Activated CD4-positive, alpha-beta T cell treated with anti-CD3 and anti-CD28 coated beads, Interleukin-2, Interleukin-6, amounts not matched to agents 100 ng/mL and 50 ng/mL, durations not matched to agents 16 hours and 8 hours (primary cell): ENCODE measurements at places on chromosomes 16 and 17.

- DNase-seq = no peak
These were observed 19.1 kb downstream of the ENDOV start for GRCh38 chr17:80433916-80434666.

- DNase-seq = no peak
These were observed 100.3 kb downstream of the MAF start for GRCh38 chr16:79500286-79500685.

- DNase-seq = no peak
These were observed 26.1 kb upstream of the CBFA2T3 start for GRCh38 chr16:89002851-89003830.

DNA sequence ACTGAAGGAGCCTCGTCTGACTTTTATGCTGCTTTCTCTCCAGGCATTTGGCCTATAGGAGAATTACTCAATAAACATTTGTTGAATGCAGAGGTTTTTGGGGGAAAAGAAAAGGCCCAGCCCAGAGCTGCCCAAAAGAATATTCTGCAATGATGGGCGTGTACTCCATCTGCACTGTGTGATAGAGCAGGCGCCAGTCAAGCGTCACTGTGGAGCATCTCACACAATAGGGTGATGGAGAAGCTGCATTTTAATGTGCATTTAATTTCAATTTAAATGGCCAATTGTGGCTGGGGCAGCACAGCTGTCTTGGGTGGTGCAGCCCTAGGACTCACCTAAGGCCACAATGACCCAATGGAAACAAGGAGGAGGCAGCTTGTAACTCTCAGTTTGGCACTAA is 20.6 kb downstream of the GLYR1 start:
- DNase-seq = no peak

- no peak for DNase-seq
These were observed 152.6 kb upstream of the CACNG5 start for GRCh38 chr17:66682283-66682682.

DNA sequence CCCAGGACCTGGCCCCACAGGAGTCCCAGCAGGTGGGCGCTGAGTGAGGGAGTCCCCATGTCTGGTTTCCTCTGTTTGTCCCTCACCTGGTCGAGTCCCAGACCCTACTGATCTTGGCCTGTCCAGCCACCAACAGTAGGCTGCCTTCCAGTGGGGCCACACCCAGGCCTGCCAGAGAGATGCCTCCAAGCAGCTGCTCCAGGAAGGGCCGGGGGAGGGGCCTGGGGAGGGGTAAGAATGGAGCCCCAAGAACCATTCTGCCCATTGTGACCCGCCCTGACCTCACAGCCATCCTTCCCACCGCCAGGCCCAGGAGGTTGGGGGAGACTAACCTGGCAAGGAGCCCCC is 736 bp downstream of the SPATA20 start:
- no peak for DNase-seq

DNA sequence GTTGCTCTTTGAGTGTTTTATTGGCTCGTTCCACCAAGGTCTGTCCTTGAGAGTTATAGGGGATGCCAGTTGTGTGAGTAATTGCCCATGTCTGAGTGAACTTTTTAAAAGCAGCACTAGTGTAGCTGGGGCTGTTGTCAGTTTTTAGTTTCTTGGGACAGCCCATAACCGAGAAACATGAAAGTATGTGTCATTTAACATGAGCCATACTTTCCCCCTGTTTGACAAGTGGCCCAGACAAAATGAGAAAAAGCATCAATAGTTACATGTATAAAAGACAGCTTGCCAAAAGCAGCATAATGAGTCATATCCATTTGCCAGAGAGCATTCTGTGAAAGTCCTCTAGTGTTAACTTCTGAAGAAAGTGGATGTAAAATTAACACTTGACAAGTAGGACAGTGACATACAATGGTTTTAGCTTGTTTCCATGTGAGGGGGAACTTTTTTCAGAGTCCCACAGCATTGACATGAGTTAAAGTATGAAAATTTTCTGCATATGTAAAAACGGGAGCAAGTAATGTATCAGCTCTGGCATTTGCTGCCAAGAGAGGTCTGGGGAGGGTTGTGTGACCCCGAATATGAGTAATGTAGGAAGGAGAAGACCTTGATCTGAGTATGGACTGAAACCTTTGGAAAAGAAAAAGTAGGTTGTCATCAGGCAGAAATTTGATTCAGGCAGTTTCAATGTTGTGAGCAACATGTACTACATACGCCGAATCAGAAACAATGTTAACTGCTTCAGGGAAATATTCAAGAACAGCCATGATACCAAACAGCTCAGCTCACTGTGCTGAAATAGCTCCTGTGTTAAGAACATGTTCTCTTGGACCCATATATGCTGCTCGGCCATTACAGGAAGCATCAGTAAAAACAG is 56.8 kb upstream of the ARL4D start:
- DNase-seq = peak; percentile 71

- no peak for DNase-seq
These were observed 9.0 kb downstream of the PITPNA start for GRCh38 chr17:1553354-1554266.

DNA sequence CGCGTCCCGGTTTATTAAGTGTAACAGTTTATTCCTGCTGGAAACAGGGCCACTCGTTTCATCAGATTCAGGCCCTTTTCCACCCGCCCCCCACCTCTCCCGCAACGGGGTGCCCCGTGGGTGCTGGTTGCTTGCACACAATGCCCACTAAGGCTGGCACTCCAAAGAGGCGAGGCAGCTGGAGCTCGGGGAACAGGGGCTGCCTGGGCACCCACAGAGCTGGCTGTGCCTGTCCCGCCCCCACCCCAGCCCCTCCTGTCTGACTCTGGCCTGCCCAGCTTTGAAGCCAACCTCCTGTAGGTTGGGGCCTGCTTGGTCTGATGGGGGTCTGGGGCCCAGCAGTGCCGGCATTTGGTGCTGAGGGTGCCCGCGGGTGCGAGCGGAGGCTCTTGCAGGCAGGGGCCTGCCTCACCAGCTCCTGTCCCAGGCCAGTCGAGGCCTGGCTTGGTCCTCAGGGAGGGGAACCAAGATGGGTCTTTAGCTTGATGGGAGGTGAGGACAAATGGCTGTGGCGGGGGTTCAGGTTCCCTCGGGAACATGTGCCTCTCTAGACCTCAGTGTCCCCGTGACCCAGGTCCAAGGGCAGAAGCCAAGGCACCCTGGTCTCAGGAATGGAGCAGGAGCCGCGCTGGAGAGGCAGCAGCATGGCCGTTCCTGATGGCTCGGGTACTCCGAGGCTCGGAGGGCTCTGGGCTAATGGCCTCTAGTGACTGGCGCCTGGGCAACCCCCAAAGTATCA is 20.1 kb downstream of the MYBBP1A start:
- DNase-seq = no peak

- DNase-seq = no peak
These were observed 68.5 kb downstream of the RPTOR start for GRCh38 chr17:80612997-80613731.

DNA sequence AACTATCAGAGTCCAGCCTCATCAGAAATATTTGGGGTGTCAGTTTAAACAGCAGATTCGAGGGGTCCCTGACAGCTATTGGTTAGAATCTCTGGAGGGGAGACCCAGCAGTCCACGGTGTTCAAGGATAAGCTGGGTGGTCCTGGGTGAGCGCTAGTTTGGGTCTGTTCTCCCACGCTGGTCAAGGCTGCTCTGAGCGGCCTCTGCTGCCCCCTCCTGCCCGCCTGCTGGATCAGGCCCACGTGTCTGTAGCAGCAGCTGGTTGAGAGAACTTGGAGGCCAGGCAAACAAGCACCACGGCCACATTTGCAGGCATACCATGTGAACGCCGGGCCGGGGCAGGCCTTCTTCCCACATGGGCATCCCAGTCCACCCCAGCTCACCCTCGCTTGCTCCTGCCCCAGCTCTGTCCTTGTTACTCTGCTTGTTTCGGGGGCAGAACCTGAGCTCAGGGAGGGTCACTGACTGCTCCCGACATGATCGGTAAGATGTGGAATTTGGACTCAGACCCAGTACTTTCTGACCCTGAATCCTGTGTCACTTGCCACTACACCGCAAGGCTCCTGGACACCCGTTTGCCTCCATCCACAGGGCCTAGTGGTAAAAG is 7.4 kb downstream of the FOXF1 start:
- peak; percentile 41 for DNase-seq

- no peak for DNase-seq
These were observed 6.6 kb upstream of the ARMC5 start for GRCh38 chr16:31452631-31453106.

DNA sequence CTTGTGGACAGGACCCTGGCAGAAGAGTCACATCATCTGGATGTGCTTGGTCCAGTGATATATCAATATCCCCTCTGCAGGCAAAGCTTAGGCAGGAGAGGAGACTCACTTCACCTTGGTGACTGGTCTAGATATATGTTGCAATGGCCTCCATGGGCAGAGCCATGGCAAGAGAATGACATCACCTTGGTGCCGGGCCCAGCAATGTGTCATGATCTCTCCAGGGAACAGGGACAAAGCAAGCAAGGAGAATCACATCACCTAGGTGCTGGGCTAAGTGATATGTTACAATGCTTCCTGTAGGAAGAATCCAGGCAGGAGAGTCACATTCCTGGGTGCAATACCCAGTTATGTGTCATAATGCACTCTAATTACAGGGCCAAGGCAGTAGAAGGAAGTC is 2106.2 kb downstream of the TP53TG3F start:
- DNase-seq = no peak

DNA sequence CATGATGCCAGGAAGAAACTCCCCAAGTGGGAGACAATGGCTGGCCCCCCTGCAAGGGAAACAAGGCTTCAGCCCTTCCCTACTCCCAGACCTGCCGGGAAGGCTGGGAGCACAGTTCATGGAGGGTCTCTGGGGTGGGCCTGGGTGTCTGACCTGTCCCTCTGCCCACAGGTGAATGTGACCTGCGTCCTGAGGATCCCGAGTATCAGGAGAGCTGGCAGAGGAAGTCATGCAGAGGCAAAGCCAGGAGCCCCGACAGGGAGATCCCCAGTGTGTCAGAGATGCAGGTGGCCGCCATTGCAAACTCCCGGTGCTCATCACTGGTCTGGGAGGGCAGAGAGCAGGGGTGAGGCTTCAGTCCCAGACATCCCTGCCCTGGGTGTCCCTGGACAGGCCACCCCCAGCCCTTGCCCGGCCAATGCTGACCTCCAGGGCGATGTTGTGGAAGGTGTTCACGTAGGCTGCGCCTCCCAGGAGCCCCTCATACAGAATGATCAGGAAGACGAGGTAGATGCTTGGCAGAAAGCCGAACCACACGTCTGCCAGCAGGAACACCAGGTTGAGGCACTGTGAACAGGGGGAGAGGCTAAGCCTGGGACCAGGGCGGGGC is 5.3 kb upstream of the NPIPB7 start:
- no peak for DNase-seq

GRCh38 chr17:66957951-66958579 is 6.4 kb upstream of the CACNG4 start:
- DNase-seq = no peak

DNA sequence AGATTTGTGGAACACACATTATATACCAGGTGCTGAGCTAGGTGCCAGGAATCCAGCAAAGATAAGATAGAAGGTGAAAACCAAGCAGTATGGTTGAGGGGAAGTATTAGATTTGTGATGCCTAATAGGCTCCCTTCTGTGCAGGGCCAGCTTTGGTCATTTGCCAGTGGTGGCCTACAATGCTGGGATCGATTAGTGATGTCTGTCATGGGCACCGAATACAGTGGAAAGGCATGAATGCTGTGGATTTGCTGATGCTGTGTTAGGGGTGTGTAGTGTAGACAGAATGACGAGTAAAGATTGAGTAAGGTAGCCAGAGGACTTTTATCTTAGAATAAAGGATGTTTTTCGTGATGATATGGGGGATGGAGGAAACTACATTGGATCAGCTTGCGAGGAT is 48.9 kb downstream of the SNX29 start:
- DNase-seq = no peak

DNA sequence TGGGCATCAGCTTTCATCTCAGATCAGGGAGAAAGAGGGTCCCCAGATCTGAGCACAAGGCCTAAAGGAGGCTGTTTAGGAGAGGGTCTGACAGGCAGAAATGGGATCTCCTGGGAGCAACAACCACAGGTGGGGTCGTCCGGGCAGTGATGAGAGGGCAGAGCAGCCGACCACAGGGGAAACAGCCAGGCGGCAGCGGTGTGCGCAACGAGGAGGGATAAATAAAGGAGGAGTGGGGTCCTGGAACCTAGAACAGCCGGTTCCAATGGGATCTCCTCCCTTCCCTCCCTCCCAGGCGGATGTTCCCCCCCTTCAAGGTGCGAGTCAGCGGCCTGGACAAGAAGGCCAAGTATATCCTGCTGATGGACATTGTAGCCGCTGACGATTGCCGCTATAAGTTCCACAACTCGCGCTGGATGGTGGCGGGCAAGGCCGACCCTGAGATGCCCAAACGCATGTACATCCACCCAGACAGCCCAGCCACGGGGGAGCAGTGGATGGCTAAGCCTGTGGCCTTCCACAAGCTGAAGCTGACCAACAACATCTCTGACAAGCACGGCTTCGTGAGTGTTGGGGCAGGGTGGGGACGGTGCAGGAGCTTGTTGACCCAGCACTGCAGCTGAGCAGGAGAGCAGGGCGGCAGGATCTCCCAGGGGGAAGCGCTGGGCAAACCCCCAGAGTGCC is 1.9 kb downstream of the TBX2 start:
- no peak for DNase-seq

GRCh38 chr16:69179328-69180010 is 7.5 kb upstream of the SNTB2 start:
- DNase-seq = peak; percentile 14

DNA sequence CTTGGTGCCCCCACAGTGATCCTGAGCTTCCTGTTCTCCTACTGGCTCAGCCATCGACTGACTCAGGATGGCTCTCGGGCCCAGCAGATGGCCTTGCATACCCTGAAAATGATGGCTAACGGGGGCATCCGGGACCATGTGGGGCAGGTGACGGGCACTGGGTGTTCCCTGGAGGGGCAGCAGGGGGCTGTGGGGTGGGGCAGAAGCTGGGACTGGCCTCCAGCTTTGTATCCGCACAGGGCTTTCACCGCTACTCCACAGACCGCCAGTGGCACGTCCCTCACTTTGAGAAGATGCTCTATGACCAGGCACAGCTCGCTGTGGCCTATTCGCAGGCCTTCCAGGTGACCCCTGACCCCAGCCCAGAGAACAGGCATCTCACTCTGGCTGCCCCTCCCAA is 3.0 kb downstream of the SPATA20 start:
- DNase-seq = no peak

DNA sequence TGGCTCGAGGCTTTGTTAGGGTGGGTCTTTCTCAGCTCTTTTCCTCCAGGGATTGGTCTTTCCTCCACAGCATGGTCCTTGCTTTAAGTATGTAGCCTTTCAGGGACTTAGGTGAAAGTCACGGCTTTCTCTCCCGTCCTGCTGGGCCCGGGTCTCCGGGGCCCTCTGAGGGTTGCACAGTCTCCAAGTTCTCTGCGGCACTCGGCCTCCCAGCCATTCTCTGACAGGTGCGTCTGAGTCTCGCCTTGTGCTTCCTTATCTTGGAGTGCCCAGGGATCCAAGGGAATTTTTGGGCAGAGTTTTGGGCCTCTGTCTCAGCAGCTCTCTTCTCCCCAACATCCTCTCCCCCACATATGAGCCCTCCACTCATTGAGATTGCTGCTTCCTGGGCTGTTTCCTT is 36.6 kb downstream of the ZNF750 start:
- DNase-seq = no peak

- DNase-seq = no peak
These were observed 538.0 kb downstream of the GRIN2A start for GRCh38 chr16:9644258-9644657.
